ENCODE measurements at places on chromosomes 12 and 14. TPM values are rescaled to one million over a fixed set of nuclear protein-coding genes. Genes with fewer than 3 reads are reported as not detected.

Gene VWF
- 82.9 TPM for polyA plus RNA-seq

GRCh38 chr12:28578833-28579252 lies 388.6 kb downstream of the CCDC91 start:
- no peaks in the 10 kb centered on the region for H3K27me3 ChIP-seq
- no peak overlapping the region for H3K27ac ChIP-seq
- DNase-seq: no peak

Gene SRP54
- 31.3 TPM for polyA plus RNA-seq

DNA sequence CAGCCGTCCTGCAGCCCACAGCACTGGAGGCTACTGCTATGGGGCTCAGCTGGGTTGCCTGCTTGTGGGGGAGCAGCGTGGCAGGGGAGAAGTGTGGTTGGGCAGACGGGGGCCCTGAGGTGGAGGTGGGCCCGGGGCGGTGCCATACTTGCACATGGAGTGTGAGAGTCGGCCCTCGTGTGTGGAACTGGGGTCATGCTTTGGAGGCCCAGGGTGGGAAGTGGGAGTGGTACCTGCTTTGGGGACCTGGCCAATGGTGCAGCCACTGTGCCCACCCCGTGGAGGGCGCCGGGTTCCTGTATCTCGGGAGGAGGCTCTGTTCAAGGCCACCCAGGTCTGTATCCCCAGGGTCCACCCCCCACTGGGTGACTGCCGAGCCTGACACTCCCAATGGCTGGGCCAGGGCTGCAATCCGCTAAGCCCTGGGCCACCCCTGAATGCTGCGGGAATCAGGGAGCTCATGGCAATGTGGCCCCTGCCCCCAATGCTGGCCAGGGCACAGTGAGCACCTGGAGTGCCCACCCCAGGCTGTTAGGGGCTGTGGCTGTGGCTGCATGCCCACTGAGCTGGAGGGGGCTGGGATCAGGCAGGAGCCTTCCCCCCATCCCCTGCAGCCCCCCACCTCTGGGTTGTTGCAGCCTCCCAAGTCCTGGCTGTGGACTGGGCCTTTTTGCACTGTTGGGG lies 157.9 kb upstream of the SLC38A2 start:
- no peaks in the 10 kb centered on the region for H3K27me3 ChIP-seq
- no peak for DNase-seq
- H3K36me3 ChIP-seq: no peaks in the 10 kb centered on the region
- no peak overlapping the region for H3K27ac ChIP-seq
- H3K4me1 ChIP-seq: no peaks in the 10 kb centered on the region

Gene TESPA1
- 1.6 TPM for polyA plus RNA-seq

DNA sequence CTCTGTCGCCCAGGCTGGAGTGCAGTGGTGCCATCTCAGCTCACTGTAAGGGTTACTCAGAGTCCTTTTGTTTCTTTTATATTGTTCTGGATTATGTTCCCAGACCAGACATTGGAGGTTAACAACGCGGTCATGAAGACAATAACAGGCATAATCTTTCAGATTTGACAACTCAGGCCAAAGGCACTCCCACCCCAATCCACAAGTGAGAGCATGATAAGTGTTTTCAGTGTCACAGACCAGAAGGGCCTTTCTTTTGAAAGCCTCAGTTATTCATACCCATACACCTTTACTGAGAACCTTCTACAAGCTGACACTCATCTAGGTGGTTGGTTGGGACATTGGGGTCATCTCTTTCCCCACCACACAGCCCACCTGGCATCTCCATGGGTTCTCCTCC lies 2.9 kb upstream of the TMEM63C start:
- H3K36me3 ChIP-seq: no peaks in the 10 kb centered on the region
- H3K4me3 ChIP-seq: no peak overlapping the region
- no peaks in the 10 kb centered on the region for H3K4me1 ChIP-seq
- no peak overlapping the region for H3K27ac ChIP-seq

Gene OLR1
- polyA plus RNA-seq: 0.55 TPM

DNA sequence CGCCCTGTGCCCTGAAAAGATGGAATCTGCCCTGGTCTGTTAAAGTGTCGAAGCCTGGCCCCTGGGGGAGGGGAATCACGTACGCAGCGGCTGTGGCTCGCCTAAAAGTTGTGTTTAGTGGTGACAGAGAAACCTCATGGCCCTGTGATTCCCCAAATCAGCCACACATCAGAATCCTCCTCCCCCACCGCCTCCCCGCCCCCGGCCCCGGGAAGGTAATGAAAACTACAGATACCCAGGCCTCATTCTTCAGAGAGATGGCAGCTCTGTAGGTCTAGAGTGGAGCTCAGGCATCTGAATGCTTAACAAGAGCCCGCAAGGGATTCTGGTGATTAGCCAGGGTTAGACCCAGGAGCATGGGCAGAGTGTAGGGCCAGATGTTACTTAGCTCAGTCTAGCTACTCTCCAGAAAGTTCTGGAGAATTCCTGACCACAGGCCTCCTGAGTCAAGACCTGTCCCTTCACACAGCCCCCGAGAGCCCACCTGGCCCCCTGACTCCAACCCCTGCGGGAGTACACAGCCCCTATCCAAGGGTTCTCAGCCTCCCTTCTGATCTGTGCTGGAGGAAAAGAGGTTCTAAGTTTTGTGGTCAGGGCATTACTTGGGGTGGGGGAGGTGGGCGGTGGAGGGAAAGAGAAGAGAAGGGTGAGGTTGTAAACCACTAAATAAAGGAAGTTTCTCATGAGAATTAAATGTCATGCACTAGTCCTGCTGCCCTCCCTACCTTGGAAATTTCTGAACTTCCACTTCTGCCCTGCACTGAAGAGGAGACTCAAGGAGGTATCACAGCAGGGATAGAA lies 114.8 kb downstream of the PLXNC1 start:
- H3K36me3 ChIP-seq: no peaks in the 10 kb centered on the region
- no peaks in the 10 kb centered on the region for H3K27me3 ChIP-seq
- H3K4me1 ChIP-seq: no peaks in the 10 kb centered on the region
- peak overlapping the region; percentile 88 for H3K27ac ChIP-seq
- peak overlapping the region; percentile 33 for H3K4me3 ChIP-seq
- DNase-seq: no peak

Gene ST8SIA1
- not detected for polyA plus RNA-seq

Gene TMEM132C
- 0.27 TPM for polyA plus RNA-seq

Gene CCDC177
- 0.03 TPM for polyA plus RNA-seq

DNA sequence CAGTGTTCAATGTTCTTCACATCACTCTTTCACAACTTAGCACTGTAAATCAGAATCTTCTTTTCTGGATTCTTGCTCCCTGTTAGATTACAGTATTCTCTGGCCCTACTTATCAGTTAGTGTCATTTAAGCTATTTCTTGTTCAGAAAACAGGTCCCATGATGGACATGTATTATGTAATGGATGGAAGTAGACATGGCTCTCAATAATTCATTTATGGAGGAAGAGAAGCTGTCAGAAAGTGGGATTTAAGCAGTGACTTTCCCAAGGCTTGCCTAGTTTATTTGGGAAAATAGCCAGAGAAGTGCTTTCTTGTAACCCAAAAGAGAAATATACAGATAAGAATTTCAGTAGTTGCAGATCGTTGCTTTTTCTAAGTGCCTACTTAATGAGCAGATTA lies 1.6 kb downstream of the ERC1 start:
- no peak for DNase-seq
- no peaks in the 10 kb centered on the region for H3K27me3 ChIP-seq
- H3K4me1 ChIP-seq: peaks cover 19% of the 10 kb centered on the region
- peaks cover under 1% of the 10 kb centered on the region for H3K36me3 ChIP-seq
- no peak overlapping the region for H3K4me3 ChIP-seq

- no peaks in the 10 kb centered on the region for H3K4me1 ChIP-seq
- H3K27ac ChIP-seq: no peak overlapping the region
- H3K36me3 ChIP-seq: no peaks in the 10 kb centered on the region
- H3K27me3 ChIP-seq: no peaks in the 10 kb centered on the region
- H3K4me3 ChIP-seq: no peak overlapping the region
- DNase-seq: no peak
These were observed 24.2 kb upstream of the LRRC9 start for GRCh38 chr14:59895721-59896120.

- H3K27me3 ChIP-seq: peaks cover 7% of the 10 kb centered on the region
- H3K36me3 ChIP-seq: no peaks in the 10 kb centered on the region
- DNase-seq: no peak
- H3K4me1 ChIP-seq: no peaks in the 10 kb centered on the region
These were observed 98.3 kb downstream of the TTC7B start for GRCh38 chr14:90717916-90718315.

DNA sequence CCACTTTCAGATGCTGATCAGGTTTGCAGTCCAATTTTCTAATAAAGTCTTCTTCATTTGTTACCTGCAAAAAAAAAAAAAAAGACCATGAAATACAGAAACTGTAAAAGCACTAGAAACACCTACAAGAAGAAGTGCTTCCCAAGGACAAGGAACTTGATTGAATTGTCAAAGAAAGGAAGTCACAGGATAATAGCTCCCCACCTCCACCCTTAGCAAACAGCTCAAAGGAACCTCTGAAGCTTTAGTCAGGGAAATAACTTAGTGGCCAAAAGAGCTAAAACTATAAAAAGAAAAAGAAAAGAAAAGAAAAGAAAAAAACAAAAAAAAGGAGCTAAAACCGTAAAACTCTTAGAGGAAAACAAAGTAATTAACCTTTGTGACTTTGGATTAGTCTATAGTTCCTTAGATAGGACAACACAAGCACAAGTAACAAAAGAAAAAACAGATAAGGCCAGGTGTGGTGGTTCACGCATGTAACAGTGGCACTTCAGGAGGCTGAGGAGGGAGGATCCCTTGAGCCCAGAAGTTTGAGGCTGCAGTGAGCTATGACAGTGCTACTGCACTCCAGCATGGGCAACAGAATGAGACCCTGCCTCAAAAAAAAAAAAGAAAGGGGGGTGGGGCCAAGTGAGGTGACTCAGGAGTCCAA lies 28.5 kb downstream of the ZFYVE1 start:
- no peak overlapping the region for H3K27ac ChIP-seq
- H3K4me1 ChIP-seq: no peaks in the 10 kb centered on the region
- peaks cover 11% of the 10 kb centered on the region for H3K36me3 ChIP-seq
- peak; percentile 12 for DNase-seq
- H3K27me3 ChIP-seq: no peaks in the 10 kb centered on the region
